ENCODE measurements at places on chromosomes 4 and X.
A peak's percentile ranks its signal among the peaks of the same experiment; 100 is the strongest.

DNA sequence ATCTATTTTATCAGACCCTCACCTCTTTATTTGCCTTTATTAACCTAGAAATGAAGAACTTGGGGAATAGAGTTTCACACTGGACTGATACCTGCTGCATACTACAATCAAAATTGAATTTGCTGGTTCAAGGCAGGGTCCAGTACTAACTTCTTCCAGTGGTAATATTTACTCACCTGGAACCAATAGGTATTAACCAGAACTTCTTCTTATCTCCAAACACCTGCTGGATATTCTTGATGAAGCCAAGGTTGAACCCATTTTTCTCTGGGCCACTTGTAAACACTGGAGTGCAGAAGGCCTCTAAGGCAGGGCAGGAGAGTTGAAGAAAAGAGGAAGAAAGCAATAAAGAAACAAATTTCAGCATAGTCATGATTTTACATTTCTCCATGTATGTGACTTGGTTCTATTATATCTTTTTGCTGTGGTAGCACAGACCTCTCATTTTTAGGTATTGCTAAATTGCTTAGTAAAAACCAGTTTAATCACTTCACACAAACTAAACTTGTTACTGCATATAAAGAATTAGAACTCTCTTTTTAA lies 101.1 kb downstream of the ZDHHC15 start:
- no peak for DNase-seq

GRCh38 chr4:169175476-169175875 lies 95.3 kb downstream of the SH3RF1 start:
- no peak for DNase-seq

DNA sequence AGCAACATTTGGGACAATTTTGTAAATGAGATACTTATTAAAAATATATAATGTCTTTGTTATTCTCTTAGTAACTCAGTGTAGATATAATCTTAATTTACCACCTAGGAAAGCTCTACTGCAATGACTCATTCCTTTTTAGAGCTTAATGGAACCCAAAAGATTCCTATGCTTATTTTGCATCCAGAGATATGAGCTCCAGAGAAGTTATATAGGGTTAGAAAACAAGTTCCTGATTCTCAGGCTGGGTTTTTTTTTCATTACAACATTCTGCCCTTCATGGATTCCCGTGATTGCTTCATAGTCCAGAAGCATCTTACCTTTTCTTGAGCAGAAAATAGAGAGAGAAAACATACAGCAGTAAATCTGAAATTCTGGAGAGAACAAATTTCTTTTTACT lies 57.9 kb upstream of the CXCL8 start:
- DNase-seq: no peak

DNA sequence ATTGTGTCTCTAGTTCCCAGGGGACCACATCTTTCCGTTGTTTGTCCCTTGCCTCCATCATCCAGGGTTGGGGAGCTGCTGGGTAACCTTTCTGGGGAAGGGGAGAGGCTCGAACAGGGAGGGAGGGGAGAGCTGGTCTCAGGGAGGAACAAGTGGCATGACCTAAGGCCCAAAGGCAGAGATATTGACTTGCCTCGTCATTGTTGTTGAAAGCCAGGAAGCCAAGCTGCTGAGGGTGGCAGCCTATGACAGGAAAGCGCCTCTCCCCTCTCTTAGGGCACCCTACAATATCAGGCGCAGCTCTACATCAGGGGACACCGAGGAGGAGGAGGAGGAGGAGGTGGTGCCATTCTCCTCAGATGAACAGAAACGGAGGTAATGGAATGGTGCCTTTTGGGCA lies 20.8 kb downstream of the ZNF185 start:
- DNase-seq: no peak

GRCh38 chr4:2436301-2436700 lies 17.5 kb downstream of the CFAP99 start:
- DNase-seq: no peak

DNA sequence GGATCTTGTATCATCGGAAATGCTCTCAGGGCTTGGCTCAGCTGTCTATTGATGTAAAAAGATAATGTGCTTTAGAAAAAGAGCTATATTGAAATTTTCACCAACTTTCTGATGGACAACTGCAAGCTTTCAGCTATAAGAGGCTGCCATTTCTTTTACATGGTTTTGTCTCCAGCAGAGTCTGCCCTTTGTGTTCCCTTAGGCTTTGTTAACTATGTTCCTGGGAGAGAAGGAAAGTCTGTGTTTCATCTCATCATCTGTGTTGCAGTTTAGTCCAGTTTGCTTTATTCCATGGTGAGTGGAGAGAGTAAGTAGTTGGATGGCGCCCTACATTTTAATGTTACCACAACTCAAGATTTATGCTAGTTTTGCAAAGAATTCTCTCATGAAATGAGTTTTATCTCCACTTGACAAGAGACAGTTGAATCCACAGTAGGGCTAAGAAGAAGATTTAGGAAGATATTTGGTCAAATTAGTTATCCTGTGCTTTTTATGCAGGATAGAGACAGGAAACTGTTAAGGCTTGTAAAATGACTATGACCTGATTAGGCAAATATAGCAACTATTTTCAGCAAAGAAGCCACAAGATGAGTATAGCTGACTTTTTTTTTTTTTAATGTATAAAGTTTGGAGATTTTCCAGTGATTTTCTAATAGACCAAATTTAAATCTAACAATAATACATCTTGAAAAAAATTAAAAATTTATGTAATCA lies 16.5 kb downstream of the SEPTIN11 start:
- no peak for DNase-seq

- no peak for DNase-seq
Measured at GRCh38 chrX:790783-791360, 160.3 kb downstream of the SHOX start.

DNA sequence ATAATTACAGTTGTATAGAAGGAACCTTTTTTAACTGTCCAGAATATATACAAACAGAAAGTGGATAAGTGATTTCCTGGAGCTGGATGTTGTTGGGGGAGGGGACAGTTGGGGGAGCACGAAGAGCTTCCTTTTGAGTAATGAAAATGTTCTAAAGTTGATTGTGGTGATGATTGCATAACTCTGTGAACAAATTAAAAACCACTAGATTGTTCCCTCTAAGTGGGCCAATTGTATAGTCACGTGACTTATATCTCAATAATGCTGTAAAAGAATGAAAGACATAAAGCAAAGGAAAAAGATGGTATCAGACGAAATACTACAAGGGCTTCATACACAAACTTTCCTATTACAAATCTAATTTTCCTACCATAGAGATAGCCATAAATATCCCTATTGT lies 2.7 kb downstream of the CT55 start:
- DNase-seq: no peak

GRCh38 chr4:166014411-166014810 lies 141.4 kb downstream of the TLL1 start:
- no peak for DNase-seq

GRCh38 chrX:46325312-46325877 lies 219.8 kb downstream of the ZNF674 start:
- no peak for DNase-seq

GRCh38 chr4:81274460-81274859 lies 59.4 kb upstream of the PRKG2 start:
- DNase-seq: no peak

GRCh38 chr4:144646523-144647094 lies 653 bp downstream of the HHIP start:
- peak; percentile 33 for DNase-seq

DNA sequence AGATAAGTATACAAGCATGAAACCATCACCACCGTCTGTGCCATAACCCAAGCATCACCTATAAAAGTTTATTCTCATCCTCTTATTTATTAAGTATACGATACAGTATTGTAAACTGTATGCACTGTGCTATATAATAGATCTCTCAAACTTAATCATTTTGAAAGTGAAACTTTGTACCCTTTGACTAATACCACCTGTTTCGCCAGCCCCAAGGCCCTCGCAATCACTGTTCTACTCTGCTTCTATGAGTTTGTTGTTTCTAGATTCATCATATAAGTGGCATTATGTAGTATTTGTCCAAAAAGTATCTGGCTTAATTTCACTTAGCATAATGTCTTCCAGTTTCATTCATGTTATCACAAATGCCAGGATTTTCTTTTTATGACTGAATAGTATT lies 72.1 kb upstream of the DOCK11 start:
- no peak for DNase-seq

DNA sequence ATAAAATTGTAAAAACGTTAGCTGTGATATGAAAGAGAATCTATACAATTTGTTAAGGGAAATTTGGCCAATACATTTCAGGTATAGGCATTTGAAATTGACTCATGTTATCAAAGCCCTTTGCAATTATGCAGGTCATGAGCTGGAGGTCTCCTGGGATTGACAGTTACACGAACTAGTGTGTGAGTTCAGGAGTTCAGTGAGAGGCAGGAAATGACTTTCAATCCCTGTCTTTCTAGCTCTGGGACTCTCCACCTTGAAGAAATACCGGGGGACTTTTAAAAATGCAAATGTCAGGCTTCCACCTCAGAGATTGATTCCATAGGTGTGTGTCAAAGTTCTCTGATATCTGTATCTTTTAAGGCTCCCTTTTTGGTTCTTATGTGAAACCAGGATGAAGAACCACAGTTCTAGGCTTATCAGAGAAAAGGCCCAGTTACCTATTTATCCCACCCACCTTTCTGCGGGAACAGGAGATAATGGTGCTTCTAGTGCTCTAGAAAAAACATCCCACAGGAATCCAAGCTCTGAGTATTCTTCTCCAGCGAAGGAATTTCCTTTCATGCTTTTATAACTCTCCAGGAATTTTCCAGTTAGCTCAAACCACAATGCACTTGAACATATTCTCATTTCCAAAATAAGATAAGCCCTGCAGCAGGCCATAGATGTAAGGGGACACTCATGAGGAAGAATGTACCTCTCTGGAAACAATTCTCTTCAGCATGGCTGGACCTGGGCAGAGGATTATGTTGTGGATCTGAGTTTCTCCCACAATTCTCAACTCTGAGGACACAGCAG lies 501.0 kb downstream of the IDS start:
- no peak for DNase-seq

DNA sequence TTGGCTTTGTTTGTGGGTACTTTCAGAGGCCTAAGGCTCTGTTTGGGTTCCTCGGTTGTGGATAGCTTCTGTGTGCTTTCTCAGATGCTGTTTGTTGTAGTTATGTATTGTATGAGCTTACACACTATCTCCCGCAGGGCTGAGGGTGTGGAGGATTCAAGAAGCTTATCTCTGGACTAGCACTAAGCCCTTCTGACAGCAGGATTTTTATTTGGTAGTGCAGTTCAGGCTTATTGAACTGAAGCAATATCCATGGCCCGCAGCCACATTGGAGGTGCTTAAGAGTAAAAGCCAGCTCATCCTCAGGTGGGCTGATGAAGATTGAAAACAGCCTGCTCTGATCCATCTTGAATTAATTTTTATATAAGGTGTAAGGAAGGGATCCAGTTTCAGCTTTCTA lies 128.2 kb downstream of the RASGEF1B start:
- no peak for DNase-seq

GRCh38 chrX:1466971-1467561 lies 14.4 kb upstream of the ASMTL start:
- DNase-seq: no peak

- no peak for DNase-seq
Measured at GRCh38 chr4:139655116-139655515, 10.5 kb upstream of the MGST2 start.

DNA sequence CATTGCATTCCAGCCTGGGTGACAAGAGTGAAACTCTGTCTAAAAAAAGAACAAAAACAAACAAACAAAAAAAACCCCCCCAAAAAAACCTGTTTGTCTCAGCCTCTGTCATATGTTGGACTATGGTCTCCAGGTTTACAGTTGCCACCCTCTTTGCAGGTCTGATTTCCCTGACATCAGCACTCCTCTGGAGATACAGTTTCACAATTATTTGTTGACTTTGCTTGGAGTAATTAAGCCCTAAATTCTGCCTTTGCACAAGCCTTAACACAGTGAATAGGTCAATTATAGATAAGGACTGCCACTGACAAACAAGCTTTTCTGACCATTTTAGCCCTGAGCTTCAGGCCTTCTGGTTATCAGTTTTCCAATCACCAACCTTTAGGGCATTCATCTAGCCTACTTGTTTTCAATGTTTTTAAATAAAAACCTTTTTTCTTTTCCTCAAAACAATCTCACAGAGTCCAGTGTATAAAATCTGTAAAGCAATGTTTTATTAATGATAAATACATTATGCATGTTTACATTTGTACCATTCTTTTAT lies 20.4 kb upstream of the MAPK10 start:
- DNase-seq: no peak

GRCh38 chr4:95857761-95858160 lies 17.9 kb downstream of the PDHA2 start:
- DNase-seq: no peak

DNA sequence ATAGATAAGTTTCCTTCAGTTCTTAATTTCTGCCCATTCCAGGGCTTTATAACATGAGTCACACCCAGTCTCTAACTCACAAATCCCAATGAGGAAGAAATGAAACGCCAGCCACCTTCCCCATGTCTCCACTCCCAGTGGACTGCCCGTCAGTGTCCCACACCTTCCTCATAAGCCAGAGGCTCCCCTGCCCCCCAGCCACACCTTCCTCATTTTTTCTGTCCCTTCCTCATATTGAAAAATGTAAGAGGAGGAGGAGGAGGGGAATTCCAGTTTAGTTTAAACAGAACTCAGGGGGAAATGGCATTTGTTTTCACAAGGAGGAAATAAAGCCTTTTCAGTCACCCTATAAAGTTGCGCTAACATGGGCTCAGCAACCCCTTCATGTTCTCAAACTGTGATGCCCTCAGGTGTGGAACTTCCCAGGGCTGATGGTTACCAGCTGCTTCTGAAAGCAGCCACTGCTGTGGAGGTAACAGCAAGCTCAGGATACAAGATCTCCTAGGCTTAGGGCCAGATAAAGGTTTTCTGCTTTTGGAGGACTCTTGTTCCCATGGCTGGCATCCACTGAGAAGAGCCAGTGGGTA lies 97.8 kb downstream of the PARM1 start:
- DNase-seq: no peak

GRCh38 chr4:64230709-64231310 lies 178.4 kb downstream of the TECRL start:
- no peak for DNase-seq

DNA sequence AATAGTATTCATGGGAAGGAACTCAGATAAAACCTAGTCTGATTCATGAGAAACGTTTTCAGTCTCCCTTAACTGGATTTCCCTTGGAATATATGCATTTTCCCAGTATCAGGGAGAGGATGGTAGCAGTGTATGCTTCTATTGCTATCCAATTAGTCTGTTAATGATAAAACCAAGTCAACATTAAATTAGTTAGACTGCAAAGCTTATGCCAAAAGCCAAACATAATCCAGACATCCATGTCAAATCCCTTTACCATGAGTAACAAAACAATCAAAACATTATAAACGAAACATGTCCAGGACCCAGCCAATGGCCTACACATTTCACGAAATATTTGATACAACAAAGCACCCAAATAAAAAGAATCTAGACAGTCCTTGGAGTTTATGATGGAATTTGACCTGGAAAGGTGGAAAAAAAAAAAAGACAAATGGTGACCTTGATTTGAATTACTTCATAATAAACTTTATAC lies 34.5 kb upstream of the VEGFD start:
- no peak for DNase-seq

GRCh38 chr4:85831647-85832046 lies 356.7 kb downstream of the ARHGAP24 start:
- no peak for DNase-seq

- DNase-seq: no peak
Measured at GRCh38 chr4:48780865-48781214, 761 bp upstream of the FRYL start.

Measured in renal cortex interstitium (tissue), 15 donors.